ENCODE measurements at places on chromosomes 4 and X.
A peak's percentile ranks its signal among the peaks of the same experiment; 100 is the strongest.

- DNase-seq: peak; percentile 3
Measured at GRCh38 chr4:3342182-3342854, 49.5 kb downstream of the RGS12 start.

DNA sequence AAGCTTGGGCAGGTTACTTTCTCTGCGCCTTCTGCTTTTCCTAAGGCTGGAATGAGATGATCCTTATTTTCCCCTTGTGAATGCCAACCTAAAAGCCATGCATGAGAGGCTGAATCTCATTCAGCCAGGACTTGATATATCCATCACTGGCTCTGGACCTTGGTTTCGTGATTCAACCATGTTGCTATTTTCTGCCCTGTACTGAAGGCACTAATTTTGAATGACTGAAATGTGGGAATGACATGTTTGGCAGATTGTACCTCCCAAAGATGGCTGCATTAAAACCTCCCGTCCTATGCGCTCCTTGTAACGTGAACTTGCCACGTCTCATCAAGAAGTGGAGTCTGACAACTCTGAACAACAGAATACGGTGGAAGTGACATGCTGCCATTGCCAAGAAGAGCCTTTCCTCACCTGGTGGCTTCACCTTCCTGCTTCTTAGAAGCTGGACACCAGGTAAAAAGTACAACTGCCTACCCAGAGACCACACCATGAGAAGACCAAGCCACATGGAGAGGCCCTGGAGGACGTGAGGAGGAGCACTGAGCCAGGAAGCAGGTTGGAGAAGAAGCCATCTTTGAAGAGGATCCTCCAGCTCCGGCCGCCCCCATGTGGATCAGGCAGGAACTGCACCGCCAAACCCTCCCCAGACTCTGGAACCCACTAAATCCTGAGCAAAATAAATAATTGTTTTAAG, 174.5 kb downstream of the NSUN7 start:
- DNase-seq: peak; percentile 59

- DNase-seq: no peak
Measured at GRCh38 chr4:25524663-25525062, 131.0 kb upstream of the SLC34A2 start.

- DNase-seq: no peak
Measured at GRCh38 chrX:77076896-77077295, 370.3 kb upstream of the FGF16 start.

GRCh38 chr4:109631532-109632108, 71.6 kb downstream of the MCUB start:
- DNase-seq: no peak

DNA sequence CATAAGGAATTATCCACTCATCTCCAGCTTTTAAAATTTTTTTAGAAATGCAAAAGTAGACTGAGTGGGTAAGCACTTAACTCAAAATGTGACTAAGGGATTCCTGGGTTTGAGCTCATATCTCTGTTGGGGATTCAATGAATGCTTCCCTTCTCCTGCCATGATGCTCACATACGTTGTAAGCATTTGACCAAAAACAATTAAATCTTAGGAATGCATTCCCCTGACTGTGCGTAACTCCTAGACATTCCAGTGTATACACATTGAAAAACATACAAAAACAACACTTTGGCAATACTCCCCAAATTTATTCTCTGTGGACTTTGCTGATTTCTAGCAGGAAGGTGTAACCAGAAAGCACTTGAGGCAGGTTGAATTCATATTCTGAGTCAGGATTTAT, 29.8 kb downstream of the SPANXA2 start:
- no peak for DNase-seq

DNA sequence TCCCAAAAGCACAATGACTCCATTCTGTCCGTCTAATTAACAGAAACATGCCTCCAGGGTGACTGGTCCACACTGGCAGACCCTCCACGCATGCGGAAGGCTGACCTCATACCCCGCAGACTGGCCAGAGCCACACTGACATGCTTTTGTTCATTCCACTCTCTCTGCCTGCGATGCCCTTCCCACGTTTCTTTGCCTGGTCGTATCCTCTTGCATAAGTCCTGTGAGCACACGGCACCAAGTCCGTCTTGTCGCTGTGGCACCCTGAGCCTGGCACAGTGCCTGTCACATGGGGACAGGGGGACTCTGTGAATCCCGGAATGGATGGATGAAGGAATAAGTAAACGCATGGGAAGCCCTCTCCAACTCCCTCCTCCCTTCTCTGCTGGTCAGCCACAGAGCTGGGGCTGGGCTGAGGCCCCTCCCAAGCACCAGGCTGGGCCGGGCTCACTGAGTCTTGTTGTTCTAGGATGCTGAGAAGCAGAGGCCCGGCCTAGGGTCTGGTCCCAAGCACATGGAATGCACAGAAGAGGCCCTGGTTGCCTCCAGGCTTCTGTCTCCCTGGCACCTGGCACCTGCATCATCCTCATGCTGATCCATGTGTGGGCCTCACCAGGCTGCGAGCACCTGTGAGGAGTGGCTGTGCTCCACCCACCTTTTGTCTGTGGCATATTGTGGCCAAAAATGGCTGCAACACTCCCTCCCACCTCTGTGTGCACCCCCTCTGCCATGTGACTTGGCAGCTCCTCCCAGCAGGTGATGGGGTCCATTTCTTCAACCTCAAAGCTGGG, 38.9 kb upstream of the C4orf50 start:
- DNase-seq: no peak

GRCh38 chr4:80343887-80344286, 8.4 kb downstream of the CFAP299 start:
- no peak for DNase-seq

- DNase-seq: no peak
Measured at GRCh38 chr4:24856586-24856985, 56.3 kb downstream of the CCDC149 start.

GRCh38 chrX:48890934-48891401, 6.6 kb downstream of the TIMM17B start:
- peak; percentile 16 for DNase-seq

DNA sequence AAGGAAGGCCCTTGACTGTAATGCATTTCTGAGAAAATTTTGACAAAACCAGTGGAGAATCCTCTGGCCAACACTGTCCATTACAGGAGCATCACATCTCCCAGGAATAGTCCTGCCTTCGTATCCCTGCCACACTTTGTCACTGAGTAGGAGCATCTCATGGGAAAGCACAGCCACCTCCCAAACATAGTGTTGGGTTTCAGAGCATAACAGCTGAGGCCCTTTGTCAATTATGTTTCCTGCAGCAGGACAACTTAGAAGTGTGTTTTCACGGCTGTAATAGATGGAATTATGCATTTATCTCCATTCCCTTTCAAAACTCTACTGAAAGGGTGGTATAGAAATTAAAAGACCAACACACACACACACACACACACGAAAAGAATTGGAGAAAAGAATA, 91.1 kb upstream of the SMAD1 start:
- no peak for DNase-seq

GRCh38 chr4:20395160-20395773, 143.6 kb downstream of the SLIT2 start:
- no peak for DNase-seq

GRCh38 chrX:47523297-47523696, 37.7 kb upstream of the ARAF start:
- peak; percentile 75 for DNase-seq

DNA sequence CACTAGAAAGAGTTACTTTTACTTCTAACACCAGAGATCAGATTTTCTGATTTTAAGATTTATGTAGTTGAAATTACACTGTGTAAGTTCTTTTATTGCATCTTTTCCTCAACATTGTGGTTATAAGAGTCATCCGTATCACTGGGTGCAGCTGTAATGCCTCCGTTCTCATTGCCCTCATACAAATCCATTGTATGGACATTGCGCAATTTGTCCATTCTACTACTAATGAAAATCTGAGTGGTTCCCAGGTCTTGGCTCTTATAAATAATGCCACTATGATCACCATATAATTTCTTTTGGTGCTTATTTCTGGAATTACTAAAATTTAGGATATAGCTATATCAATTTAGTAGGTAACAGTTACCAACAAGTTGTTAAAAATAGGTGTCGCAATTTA, 614.0 kb upstream of the GALNT7 start:
- DNase-seq: no peak

DNA sequence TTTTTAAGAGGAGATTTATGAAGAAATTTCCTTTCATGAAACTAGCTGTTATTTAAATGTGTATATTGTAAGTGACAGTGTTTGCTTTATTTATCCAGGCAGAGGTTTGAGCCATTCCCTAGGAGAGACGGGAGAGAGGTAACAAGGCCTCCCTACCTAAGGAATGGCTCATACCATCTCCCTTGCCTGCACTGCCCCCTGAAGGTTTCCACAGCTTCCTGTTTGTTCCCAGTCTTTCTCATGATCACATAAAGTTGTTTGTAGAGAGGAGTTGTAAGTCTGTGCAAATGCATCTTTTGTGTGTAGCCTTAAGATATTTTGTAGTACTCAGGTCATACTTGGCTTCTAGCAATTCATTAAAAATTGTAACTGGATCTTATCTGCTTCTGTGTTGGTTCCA, 1504.5 kb upstream of the PCDH10 start:
- DNase-seq: no peak

DNA sequence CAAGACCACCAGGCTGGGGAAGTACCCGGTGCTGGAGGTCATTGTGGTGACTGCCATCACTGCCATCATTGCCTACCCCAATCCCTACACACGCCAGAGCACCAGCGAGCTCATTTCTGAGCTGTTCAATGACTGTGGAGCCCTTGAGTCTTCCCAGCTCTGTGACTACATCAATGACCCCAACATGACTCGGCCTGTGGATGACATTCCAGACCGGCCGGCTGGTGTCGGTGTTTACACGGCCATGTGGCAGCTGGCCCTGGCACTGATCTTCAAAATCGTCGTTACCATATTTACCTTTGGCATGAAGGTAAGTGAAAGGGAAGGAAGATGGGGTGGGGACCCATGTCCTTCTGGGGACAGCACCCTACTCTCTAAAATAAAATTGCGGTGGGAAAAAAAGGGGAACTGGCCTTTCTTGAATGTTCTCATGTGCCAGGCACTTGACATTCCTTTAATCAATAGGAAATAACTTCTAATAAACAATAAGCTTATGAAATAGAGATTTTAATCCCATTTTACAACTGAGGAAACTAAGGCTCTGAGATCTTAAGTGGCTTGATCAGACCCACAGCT, 51.6 kb downstream of the CLCN4 start:
- no peak for DNase-seq

DNA sequence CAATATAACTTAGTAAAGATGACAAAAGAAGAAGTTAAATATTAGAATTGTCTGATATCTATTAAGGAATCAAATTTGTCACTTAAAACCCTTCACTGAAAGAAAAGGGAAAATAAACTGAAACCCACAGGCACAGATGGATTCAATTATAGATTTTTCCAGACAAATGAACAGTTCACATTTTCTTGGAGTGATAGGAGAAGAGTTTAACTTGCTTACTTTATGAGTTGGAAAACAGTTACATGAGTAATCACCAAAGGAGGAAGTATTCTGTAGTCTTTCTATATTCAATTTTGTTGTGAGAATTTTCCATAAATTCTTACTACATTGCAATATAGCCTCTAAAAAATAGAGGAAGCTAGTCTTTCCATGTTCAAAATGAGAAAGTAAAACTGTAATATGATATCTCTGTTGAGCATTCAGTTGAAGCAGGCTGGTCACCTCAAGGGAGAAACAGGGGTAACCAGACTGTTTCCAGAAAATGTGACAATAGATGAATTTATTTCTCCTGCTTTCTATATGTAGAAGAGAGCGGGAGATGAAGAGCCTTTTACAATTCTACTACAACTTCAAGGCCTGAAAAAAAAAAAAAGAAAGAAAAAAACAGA, 330.3 kb upstream of the EPHA5 start:
- no peak for DNase-seq

GRCh38 chr4:20754036-20754435, 53.8 kb downstream of the PACRGL start:
- DNase-seq: no peak

- DNase-seq: no peak
Measured at GRCh38 chrX:37753384-37753783, 26.5 kb upstream of the CYBB start.

DNA sequence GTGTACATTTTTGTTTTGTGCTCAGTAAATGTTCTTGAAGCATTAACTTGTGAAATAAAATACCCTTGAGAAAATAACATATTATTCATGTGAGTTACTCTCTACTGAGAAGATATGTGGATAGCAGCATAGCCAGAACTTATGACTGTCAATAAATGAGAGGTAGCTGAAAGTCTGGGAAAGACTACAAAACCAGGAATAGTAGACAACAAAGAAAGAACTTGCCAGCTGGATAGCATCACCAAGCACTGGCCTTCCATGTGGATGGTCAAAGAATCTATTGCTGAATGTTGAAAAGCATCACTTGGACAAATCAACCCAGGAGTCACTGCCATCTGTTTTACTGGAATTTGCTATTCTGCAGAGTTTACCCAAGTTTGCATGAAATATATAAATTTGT, 650.0 kb upstream of the HTR2C start:
- no peak for DNase-seq

DNA sequence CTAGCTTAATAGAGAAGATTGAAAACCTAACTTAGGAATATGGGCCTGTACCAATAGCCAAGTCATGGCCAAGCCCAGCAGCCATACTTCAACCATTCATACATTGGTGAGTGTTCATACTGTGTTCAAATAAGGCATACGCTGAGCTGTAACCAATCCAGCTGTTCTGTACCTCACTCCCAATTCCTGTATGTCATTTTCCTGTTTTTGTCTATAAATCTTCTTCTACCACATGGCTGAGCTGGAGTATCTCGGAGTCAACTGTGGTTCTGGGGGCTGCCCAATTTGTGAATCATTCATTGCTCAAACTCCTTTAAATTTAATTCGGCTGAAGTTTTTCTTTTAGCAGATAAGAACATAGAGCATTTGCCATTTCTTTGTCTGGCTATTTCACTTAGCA, 195.3 kb upstream of the ANKRD50 start:
- no peak for DNase-seq

DNA sequence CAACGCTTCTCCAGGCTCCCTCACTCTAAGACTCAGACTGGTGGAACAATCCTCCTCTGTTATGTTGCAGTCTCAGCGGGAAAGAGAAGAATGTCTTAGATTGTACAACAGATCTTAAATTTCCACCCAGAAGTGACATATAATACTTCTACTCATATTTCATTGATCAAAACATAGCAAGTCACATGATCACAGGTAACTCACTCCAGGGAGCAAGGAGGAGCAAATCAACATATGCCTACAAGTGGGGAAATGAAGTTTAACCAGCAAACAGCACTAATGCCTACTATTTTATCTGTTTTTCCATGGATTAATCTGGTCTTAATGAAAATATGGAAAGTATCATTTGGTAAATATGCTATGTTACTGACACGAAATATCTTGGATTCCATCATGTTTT, 819.8 kb downstream of the CCSER1 start:
- no peak for DNase-seq

DNA sequence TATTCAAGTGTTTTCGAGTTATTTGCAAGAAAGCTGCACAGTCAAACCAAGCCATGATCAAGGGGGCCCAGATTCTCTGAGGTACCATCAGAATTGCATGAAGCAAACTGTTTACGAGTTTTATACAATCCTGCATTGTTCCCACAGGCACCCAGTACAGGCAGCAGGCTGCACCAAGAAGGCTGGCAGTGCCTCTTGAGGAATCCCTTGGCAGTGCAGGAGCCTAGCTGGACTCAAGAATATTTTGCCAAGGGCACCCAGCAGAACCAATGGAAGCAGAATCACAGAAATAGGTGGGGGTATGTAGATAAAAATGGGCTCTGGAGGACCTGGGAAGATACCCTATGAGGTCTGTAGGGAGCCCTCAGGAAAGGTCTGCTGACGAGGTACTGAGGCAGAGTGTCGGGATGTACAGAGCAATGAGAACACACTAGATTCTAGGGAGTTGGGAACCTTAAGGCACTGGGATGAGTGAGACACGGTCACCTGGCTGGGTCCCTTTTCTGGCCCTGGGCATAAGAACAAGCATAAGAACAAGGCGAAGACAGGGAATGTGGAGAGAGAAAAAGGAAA, 2.5 kb upstream of the PLP1 start:
- no peak for DNase-seq
